Adrenal gland (tissue), 19 donors: ENCODE measurements at places on chromosomes 3 and 15.
A peak's percentile ranks its signal among the peaks of the same experiment; 100 is the strongest.

DNA sequence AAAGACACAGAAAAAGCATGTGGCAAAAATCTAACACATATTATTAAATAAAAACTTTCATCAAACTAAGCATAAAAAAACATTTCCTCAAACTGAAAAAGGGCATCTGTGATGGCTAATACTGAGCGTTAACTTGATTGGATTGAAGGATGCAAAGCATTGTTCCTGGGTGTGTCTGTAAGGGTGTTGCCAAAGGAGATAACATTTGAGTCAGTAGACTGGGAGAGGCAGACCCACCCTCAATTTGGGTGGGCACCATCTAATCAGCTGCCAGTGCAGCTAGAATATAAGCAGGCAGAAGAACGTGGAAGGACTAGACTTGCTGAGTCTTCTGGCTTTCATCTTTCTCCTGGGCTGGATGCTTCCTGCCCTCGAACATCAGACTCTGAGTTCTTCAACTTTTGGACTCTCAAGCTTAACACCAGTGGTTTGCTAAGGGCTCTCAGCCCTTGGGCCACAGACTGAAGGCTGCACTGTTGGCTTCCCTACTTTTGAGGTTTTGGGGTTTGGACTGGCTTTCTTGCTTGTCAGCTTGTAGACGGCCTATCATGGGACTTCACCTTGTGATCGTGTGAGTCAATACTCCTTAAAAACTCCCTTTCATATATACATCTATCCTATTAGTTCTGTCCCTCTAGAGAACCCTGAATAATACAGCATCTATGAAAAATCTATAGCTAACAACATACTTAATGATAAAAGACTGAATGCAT lies 45.4 kb downstream of the DAZL start:
- DNase-seq, result no peak

DNA sequence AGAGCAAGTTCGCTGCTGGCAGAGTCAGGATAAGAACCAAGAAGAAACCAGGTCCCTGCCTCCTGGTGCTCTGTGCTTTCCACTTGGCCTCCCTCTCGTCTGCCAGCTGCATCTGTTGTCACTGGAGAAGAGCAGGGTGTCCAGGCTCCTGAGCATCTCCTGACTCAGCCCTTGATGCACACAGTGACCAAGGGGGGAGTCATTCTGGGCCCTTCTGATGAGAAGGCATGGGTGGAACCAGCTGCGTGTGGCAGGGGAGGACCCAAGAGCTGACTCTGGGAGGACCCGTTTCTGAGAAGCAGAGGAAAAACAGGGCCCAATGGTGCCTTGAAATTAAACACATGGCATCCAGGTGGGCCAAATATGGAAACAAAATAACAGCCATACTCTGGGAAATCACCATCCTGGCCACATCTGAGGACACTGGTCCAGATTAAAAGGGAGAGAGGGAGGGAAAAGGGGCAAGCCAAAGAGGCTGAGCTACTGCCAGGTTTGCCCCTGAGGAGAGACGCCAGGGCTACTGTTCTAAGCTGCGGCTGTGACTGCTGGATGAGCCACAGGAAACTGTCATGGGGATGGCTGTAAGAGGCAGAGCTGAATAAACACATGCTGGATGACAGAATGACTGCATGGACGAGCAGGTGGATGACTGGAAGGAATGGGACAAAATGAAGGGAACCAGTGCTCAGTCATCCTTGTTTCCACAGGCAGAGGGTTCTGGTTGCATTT lies 58.1 kb upstream of the CA12 start:
- DNase-seq, result no peak

GRCh38 chr3:187063286-187064121 lies 75.8 kb downstream of the RPL39L start:
- DNase-seq, result no peak

- DNase-seq, result no peak
Observed at GRCh38 chr3:43163895-43164493, 58.1 kb upstream of the POMGNT2 start.

DNA sequence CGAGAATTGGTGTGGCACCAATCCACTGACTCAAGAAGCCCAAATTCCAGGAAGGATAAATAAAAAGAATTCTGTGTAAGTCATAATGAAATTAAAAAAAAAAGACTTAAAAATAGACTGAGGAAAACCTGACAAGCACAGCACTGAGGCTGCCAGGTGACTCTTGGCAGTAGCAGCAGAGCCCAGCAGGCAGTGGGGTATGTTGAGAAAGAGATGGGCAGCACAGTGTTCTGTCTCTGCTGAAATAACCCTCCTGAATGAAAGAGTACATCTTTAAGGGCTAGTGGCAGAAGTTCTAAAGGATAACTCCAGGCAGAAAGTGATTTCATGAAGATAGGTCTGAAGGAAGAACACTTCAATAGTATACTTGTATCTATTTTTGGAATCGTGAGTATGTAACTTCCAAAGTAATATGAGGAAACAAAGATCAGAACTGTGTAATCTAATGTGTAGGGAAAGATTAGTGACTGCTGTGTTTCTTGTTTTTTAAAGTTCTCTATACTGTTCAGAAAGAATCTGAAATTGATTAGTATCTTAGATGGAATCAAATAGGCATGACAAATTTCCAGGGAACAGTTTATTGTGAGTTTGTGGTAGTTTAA lies 75.9 kb downstream of the RAB7A start:
- peak; percentile 49 for DNase-seq
